Central memory CD4-positive, alpha-beta T cell (primary cell): ENCODE measurements at places on chromosomes 2 and 18.

DNA sequence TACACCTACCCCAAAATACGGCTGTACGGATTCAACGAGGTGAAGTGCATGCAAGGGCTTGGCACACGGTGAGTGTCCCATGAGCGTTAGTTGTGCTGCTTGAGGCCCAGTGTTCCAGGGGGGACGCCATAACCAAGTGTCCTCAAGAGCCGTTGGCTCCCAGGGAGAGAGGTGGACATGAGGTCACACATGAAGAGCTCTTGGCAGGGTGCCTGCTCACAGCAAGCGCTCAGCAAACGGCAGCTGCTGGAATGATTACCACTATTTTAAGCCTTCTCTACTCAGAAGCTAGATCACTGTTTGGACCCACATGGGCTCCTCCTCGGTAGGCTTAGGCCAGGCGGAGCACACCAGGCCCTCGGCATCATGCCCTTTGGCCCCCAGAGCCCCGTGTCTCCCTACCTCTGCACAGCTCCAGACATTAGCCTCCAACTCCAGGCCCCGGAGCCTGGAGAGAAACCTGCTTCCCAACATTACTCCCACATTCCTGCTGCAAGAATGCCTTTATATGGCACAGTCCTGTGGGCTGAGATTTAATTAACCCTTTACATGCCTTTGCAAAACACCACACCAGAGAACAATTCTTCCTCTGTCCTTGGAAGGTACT is 68.4 kb upstream of the PPP1CB start:
- no peak for DNase-seq

DNA sequence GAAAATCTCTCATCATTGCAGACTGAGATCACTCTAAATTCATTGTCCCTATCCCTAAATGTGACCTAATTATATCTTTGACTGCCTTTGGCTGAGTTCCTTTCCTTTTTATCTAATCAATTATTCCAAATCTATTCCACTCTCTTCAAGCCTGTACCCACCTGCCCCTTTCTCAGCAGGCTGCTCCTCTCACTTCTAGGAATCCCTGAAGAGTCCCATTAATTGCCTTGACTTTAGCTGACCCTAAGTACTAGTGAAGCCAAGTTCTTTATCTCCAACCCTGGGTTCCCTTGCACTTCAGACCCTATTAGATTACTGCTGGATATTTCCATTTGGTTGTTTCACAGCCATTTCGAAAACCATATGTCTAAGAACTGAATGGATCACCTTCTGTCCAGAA is 102.8 kb downstream of the GREB1L start:
- DNase-seq, result no peak

DNA sequence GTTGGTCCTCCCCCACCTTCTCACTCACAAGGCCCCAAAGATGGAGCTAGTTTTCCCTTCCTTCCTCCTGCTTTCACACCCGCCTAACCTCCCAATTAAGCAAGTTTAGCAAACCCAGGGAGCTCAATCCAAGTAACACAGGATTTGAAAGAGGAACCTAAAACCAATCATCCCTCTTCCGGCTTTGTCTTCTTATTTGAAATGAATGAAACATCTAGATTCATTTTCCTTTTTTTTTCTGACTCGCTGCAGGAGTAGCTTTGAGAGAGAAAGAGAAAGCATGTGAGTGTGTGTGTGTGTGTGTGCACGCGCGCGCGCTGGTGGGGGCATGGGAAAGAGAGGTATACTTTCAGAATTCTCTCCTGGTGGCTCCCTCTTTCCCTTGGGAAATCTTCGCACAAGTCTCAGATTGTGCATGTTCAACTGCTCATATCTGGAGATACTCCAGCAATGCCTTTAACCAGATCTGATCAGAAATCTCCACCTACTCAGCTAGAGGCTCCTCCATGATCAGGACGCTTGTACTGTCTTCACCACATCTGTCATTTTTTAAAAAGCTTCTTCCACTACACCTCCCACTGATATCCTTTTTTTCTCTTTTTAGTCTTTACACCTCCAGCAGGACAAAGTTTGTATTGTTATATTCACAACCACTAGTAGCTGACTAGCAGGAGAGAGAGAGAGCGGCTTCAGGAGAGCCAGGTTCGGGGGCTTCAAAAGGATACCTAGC is 1.7 kb downstream of the SLC8A1 start:
- no peak for DNase-seq

DNA sequence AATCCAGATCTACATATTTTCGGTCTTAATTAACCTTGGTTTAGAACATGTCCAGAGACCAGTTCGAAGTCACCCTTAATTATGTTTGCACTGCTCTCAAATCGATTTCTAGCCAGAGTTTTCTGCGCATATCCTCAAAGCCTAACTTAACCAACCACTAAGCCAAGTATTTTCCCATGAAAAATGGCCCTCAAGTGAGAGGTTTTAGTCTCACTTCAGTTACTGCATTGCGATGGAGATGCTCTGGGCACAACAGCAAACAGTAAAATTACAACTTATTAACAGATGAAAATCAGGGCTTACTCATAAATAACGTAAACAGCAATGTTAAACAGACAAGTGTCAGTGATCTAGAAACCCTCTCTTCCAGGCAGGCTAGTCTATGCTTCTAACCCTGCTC is 4.5 kb downstream of the RTN4 start:
- no peak for DNase-seq

DNA sequence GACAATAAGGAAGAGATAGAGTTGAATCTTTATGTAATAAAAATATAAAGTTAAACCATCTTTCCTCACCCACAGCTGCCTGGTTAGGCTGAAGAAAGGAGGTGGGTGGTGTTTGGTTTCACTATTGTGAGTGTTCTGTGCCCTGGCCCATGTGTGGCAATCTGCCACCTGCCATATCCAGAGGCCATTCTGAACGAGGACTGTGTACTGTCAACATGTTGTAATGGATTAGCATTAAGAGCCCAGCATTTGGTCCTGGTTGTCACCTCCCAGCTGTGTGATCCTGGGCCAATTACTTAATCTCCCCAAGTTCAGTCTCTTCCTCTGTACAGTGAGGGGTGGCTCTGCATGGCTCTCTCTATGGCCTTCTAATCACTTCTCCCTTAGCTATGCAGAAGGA is 118.2 kb upstream of the SEC11C start:
- DNase-seq, result no peak

GRCh38 chr2:27697660-27698059 is 34.0 kb downstream of the SLC4A1AP start:
- no peak for DNase-seq

- DNase-seq, result no peak
These were observed 367.6 kb downstream of the RND3 start for GRCh38 chr2:150119819-150120218.

DNA sequence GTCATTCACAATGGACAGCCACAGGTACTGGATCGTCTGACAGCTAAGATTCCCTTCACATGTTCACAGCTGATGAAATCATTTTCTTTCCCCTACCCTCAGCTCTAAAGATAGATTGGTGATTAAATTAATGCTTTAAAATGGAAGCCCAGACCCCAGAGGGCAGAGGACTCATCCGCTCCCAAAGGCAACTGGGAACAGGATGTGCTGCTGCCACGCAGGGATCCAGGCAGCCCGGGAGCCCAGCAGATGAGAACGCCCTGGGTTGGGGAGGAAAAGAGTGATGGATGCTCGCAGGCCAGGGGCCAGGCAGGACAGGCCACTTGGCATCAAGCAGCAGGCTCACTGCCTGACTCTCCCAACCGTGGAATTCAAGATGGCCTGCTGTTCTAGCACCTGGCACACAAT is 41.3 kb downstream of the HDHD2 start:
- no peak for DNase-seq

GRCh38 chr2:152449578-152449977 is 114.6 kb downstream of the FMNL2 start:
- no peak for DNase-seq

DNA sequence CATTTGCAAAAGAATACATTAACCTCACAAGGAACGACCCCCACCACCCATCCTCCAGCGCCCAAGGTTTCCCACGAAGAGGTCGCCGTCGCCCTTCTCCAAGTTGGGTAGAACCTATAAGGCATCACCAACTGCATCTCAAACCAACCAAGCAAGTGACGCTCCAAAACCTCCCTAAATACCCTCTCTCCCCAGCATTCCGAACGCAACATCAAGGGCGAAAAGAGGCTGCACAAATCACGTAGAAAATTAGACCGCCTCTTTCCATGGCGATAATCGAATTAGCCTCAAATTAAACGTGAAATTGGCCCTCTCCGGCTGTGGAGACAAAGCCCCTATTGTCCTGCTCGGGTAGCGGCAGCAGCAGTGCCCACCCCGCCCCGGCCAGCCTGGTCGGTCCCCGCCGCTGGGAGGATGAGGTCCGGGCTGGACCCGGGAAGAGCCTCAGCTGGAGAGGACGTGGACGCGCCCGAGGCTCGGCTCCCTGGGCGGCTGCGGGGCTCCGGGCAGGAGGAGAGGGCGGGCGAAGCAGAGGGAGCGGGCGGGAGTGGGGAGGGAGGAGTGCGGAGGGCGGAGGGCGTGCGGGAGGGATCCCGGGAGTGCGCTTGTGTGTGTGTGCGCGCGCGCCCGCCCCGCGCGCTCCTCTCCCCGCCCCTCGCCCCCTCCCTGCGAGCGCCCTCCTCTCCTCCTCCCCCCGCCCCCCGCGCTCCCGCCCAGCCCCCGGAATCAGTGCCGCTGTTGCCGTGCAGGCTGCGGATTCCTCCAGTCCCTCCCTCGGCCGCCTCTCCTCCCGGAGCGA is at the start of gene SPTBN1:
SPTBN1 (plus strand) TSS at position 765 of the 799 bp plus-strand sequence. CDS start 70,092 bp downstream, outside the sequence.
- no peak for DNase-seq

GRCh38 chr18:61551586-61551985 is 218.4 kb downstream of the CDH20 start:
- DNase-seq, result no peak

DNA sequence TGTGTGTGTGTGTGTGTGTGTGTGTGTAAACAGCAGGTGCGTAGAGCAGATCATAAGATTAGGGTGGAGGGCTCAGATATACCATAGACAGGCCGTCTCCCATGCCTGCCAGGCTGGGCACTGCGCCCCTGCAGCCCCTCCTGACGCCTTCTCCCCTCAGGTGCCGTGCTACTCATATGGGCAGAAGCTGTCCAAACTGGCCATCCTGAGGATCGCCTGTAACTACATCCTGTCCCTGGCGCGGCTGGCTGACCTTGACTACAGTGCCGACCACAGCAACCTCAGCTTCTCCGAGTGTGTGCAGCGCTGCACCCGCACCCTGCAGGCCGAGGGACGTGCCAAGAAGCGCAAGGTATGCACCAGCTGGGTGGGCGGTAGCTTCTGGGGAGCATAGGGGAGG is 10.0 kb downstream of the ATOH8 start:
- DNase-seq, result no peak

DNA sequence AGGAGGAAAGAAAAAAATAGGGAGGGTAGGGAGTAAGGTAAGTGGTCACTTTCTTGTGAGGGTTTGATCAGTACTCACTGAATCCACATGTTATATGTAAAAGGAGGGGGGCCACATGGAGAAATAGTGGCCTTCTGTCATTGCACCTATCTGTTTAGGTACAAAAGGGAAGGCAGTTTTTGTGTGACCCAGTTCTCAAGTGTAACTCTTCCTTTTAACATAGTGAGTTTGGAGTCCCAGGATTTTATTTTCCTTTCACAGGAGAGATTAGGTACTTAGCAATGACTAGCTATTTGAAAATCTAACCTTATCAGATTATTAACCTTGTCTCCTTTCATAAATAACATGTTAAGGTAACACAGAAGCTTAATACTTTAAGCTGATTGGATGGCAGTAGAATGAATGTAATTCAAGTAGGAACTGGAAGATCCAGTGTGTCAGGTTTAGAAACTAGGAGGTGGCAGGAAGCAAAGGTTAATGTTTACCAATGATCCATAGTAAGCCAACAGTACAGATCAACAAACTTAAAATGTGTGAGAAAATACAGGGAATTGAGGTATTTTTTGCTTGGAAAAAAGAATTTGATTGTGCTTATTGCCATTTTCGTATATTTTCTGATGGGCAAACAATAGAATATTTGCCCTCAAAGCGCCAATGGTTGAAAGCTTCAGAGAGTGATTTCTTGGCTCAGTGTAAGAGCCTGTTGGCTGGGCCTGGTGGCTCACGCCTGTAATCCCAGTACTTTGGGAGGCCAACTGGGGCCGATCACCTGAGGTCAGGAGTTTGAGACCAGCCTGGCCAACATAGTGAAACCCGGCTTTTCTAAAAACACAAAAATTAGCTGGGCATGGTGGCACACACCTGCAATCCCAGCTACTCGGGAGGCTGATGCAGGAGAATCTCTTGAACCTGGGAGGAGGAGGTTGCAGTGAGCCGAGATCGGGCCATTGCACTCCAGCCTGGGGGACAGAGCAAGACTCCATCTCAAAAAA is 11.3 kb downstream of the HNMT start:
- no peak for DNase-seq

DNA sequence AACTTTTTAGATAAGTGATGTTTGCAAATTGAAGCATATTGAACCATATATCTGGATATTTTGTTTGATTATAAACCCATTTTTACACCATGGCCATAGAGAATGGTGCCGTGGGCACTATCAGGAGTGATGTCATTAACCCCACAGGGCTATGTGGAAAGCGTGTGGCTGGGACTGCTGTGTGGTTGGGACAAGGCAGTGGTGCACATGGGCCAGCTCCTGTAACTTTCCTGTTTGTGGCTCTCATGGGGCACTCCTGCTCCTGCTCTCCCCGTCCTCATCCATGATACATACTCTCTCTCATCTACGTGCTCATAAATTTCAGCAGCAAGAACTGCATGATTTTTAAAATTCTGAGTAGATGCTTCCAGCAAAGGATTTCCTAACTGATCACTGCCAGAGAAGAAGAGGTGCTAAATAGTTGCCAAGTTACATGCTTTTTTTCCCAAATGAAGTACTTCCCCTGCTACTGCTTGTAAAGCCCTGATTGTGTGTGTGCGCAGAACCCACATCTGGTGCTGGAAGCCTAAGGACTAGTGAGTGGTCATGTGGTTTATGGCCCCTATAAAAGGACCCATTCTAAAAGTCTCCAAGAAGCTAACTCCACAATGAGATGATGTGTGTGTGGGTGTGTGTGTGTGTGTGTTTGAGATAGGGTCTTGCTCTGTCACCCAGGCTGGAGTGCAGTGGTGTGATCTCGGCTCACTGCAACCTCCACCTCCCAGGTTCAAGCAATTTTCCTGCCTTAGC is 240.8 kb downstream of the NEDD4L start:
- no peak for DNase-seq

DNA sequence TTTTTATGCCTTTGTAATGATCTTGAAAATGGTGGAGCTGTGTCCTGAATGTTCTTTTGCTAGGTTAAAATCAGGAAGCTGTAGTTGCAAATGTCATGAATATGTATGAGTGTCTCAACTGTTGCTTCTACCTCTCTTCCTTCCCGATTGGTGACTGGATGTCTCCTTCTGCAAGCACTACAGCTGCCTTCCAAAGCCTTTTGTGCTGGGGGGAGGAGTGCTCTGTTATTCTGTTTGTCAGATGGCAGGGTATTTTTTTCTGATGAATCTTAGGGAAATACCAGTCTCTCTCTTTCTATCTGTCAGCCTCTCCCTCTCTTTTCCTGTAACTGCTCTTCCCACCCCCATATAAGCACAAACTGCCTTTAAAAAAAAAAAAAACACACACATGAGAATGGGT is 1396.3 kb upstream of the CELF4 start:
- DNase-seq, result no peak

GRCh38 chr2:219912491-219912921 is 285.1 kb downstream of the SLC4A3 start:
- no peak for DNase-seq
